Muscle of arm (tissue), 14 donors: ENCODE measurements at places on chromosomes 2 and 18.

GRCh38 chr2:50181212-50181611, 850.7 kb downstream of the NRXN1 start:
- DNase-seq, result no peak

GRCh38 chr2:134401789-134402188, 147.9 kb downstream of the MGAT5 start:
- no peak for DNase-seq

DNA sequence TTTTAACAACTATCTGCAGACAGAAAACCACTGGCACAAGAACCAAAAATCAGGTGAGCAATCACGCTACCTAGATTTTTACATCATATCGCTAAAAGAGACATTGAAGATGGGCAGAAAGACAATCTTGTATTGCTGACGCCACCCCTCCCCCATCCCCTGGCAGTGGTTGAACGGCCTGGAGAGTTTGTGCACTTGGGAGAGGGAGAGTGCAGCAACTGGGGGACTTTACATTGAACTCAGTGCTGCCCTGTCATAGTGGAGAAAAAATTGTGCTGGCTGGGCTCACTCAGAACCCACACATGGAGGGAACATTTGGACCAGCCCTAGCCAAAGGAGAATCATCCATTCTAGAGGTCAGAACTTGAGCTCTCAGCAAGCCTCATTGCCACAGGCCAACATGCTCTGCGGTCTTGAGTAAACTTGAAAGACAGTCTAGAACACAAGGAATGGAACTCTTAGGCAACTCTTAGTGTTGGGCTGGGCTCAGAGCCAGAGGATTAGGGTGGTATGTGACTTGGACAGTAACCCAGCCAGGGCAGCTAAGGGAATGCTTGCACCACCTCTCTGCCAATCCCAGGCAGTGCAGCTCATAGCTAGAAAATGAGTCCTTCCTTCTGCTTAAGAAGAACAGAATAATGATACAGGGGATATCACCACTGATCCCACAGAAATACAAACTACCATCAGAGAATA, 220.0 kb upstream of the CYP26B1 start:
- no peak for DNase-seq

DNA sequence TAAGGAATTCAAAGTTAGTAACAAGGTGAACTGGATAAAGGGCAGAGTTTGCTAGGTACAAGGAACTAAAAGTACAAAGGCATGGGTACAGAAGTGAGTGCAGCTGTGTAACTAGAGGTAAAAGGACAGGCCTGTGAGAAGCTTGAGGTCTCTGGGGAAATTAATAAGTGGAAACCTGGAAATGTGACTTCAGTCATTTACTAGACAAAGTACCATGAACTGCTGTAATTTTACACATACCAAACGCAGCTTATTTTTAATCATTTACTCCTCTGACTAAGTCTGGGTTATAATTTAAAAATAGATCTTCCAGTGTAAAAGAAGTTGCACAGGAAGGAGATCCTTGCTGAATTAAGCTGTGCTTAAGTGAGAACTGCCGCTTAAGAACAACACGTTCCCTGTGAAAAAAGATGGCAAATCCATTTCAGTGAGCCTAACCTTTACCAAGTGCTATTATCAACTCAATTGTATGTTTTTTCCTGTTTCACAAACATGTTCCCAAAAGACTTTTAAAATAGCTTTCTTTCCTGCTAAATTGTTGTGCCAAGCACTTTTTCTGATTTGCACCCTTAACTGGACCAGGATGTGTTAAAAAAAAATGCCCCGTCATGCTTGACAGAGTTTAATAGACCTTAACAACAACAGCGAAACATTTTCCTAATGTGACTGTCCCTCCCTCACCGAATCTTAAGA, 44.3 kb downstream of the CALCRL start:
- no peak for DNase-seq
